ENCODE measurements at places on chromosomes 2 and 18.

- DNase-seq: no peak
Measured at GRCh38 chr18:75854174-75854573, 426.7 kb upstream of the SMIM21 start.

DNA sequence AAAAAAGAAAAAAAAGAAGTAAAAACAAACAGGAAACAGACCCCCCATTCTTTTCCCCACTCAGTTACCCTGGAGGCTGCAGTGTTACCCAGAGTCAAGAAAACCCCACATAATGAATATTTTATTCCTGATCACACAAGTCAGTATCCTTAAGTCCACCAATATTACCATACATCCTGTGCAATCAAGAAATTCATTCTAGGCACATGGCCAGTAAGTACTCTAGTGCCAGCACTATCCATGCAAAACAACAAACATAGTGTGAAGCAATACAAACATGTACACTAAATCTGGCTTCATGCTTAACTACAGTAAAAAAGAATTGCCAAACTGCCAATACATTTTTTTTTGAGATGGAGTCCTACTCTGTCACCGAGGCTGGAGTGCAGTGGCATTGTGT, 111.6 kb downstream of the FAM168B start:
- no peak for DNase-seq

- no peak for DNase-seq
Measured at GRCh38 chr18:50432915-50433314, 58.1 kb downstream of the SKA1 start.

DNA sequence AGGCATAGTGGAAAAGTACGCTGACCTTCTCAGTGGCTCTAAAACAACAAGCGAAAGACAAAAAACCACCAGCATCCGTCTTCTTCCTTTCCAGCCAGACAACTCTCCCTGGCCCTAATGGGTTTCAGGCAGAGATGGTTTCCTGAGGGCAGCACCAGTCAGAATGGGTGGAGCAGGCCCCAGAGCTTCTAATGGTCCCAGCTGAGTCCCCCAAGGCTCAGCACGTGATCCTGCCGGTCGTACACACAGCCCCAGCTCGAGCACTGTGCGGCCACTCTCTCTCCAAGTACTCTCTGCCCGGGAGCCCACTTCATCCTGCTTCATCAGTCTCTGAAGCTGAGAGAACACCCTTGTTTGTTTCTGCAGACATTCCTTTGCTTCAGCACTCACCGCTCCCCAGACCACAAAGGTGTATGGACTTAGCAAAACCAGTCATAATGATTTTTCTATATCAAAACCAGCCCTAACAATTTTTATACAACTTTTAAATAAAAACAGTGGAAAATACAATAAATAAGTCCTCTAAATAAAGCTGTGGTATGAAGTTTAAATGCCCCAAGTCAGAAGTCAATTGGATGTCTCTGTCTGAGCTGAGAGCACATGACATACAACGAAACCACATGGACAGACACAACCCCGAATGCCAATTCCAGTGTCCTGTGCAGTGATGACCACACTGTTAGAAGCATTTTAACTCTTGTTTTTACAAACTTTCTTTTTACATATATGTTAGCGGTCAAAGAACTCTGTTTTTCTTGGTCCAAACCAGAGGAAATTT, 63.9 kb downstream of the PARD6G start:
- no peak for DNase-seq

GRCh38 chr18:48875942-48876511, 74.7 kb downstream of the SMAD7 start:
- DNase-seq: no peak

- no peak for DNase-seq
Measured at GRCh38 chr18:76592981-76593381, 97.9 kb upstream of the ZNF516 start.

GRCh38 chr2:224284134-224284946, 117.6 kb downstream of the FAM124B start:
- peak; percentile 5 for DNase-seq

DNA sequence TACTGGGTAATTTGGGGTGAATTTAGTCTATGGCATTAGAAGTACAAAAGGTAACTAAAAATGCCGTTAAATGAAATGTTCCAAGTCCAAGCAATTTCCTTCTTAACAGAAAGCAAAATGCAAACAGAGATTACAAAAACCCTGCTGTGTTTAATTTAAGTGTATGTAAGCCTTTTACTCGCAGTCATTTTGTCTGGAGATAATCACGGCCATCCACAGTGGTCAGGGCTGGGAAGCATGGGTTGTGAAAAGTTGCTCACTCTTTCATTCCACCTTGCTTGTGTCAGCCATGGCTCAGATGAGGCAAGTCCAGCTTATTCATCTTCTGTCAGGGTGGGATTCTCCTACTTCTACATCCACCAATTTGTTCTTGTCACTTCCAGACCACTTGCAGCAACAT, 983.6 kb upstream of the ZEB2 start:
- DNase-seq: no peak

GRCh38 chr2:237055386-237056100, 30.1 kb upstream of the COPS8 start:
- no peak for DNase-seq

GRCh38 chr2:44884677-44885076, 56.8 kb upstream of the SIX3 start:
- no peak for DNase-seq

All from germinal center (tissue), 1 donor.